Activated CD4-positive, alpha-beta T cell treated with anti-CD3 and anti-CD28 coated beads, Interleukin-2, amount 50 U/mL, for 1 hour (primary cell): ENCODE measurements at places on chromosomes 2 and 18.

- DNase-seq, result no peak
Measured at GRCh38 chr2:187419808-187420207, 28.2 kb downstream of the CALCRL start.

- no peak for DNase-seq
Measured at GRCh38 chr2:62270728-62271127, 74.8 kb downstream of the B3GNT2 start.

GRCh38 chr2:195364015-195364965 lies 292.7 kb upstream of the SLC39A10 start:
- no peak for DNase-seq

DNA sequence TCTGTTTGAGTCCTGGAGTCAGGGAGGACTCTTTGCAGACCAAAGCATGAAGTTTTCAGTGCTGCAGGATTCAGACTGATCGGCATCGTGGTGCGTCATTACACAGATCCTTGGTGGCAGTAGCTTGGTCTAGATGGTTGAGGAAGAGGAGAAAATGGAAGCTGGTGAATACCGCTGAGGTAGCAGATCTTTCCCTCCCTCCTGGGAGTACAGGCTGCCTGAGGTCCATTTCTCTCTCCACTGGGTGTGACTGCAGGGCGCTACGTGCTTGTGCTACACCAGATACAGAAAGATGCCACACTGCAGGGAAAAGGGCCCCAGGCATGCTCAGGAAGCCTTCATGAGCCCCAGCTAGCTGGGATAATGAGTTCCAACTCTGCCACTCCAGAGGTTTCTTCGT lies 3.3 kb upstream of the CNDP1 start:
- DNase-seq, result no peak

- DNase-seq, result no peak
Measured at GRCh38 chr2:208192611-208193236, 2.9 kb upstream of the C2orf80 start.

DNA sequence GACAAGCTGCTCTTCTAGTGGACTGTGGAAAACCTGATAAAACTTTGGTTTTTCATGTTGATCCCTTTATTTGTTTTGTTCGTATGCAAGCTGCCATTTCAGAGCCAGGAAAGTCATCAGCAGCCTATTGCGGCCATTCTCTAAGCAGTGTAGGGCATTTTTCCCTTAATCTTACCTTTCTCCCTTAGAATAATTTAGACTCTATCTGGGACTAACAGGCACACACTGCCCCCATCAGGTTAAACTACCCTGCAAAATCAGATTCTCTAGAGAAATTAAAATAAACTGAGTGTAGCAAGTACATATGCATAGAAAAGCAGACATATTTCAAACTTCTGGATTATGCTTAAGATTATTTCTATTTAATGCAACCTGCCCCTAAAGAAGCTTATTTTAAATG lies 347.5 kb downstream of the METTL4 start:
- no peak for DNase-seq

DNA sequence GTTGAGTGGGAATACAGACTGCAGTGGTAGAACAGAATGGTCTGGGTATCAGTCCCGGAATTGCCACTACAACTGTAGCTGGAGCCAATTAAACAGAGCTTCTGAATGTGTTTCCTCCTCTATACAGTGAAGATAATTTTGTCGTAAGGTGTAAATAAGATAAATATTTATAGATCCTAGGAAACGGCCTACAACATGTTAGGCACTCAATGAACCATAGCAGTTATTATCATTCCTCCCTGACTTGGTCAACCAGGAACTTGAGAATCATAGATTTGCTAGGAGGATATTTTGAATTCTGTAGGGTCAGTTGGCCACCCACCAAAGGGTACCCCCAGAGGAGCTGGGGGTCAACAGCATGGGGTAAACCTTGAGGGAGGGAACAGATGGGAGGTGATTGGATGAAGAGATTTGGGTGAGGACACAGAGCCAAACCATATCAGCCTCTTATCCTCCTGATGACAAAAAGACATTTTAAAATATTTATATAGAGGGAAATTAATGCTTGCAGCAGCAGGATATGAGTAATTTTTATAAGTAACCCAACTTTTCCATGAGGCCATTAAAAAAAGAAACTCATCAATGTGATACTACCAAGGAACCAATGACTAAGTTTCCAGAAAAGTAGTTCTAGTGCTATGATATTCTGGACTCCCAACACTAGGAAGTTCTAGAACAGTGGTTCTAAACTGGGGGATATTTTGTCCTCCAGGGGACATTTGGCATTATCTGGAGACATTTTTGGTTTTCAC lies 4.0 kb downstream of the DHRS9 start:
- DNase-seq, result no peak

DNA sequence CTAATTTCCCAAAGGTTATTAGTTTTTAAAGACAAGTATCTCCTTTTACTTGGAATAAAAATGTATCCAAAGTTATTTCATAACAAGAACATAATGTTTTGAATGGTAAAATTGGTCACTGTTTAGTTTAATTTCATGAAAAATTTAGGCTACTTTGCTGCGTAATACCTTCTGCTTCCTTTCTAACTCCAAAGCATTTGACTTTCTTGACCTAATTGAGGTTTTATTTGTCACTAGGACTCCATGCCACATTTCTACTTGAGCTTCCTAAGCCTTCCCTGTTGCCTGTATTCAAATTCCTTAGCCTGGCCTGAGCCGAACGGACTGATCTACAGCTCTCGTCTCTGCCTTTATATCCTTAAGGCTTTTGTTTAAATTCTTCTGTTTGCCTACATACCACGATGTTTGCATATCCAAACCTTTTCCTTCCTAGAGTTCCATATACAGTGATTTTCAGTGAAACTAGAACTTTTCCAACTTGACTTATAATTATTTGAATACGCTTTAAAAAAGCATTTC lies 25.1 kb downstream of the ARMC9 start:
- DNase-seq, result no peak

DNA sequence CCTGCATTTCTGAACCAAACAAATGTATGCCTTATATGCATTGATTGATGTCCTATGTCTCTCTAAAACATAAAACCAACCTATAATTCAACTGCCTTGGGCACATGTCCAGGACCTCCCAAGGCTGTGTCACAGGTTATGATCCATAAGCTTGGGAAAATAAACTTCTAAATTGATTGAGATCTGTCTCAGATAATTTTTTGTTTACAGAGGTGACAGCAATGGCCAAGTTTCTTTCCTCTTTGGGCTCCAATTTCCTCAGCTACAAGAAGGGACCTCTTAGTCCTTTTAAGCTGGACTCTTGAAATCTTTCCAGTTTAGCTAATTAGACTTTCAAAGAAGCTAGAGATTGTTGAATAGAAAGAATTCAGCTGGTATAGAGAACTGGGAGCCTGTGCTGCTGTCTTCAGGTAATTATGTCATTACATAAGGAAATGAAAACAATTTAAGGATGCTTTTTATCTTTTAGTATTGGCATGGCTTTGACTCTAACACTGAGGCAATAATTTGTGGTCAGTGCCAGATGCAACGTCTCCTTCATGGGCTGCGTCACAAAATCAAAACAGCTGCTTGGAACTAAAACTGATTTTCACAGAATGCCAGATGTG lies 412.1 kb upstream of the TRIB2 start:
- DNase-seq, result no peak

DNA sequence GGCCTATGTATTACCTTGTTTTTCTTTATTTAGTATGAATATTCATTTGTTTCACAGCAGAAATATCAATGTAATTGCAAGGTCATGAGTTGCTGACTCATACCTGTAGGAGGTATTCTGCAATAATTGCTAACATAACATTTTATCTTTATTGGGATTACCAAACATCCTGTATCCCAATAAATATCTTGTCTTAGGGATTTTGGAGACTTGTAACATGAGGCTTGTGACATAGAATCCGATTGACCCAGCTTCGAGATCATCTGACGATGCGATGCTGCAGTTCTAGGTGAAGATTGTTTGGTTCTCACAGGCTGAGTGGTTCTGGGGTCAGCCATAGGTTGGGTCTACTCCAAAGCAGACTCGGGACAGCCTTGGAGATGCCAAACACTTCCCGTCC lies 133.4 kb upstream of the RND3 start:
- no peak for DNase-seq

- no peak for DNase-seq
Measured at GRCh38 chr2:160993654-160994061, 166.6 kb upstream of the TANK start.

- no peak for DNase-seq
Measured at GRCh38 chr2:175234650-175235049, 53.1 kb upstream of the ATP5MC3 start.

DNA sequence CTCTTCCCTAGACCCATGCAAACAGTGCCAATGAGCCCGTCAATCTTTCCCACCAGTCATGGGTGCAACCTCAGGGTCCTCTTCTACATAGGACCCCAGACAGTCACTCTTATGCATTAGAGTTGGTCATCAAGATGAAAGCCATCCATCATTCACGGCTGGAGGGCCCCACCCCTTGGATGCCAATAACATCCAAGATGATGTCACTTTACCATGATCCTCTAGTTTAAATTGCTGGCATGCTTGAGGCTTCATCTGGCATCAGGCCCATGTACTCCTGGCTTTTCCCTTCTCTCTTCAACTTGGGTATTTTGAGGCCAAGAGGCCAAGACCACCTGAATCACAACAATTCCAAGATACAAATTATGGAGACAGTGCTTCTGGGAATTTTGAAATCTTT lies 91.1 kb upstream of the MAPK4 start:
- no peak for DNase-seq

DNA sequence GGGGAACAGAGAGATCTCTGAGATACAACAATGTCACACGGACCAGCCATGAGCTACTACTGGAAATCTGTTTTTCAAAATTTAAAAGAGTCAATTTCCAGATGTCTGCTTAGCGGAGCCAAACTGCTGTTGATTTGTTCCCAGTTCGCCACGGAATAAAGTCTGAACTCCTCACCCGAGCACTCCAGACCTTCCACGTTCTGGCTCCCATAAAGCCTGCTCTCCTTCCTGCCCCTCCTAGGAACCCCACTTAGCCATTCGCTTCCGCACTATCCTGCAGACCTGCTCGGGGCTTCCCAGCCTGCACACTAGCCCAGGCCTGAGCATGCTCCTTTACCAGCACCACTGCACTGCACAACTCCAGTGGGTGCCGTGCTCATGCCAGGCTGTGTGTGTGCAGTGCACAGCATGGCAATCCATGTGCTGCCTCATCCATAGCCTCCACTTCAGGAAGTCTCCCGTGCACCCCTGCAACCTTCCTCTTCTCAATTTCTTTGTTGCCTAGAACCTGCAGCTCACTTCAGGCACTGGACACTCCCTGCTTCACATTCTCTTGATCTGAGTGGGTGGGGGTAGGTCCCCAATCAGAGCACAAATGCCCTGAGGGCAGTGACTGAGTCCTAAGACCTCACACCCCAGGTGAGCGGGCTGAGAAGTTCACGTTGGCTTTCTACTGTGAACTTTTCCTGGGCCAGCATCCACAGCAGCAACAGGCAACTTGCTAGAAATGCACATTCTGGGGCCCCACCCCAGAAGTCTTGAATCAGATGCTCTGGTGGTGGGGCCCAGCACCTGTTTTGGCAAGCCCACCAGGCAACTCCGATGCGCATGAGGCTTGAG lies 53.7 kb downstream of the ZBTB7C start:
- DNase-seq, result no peak

DNA sequence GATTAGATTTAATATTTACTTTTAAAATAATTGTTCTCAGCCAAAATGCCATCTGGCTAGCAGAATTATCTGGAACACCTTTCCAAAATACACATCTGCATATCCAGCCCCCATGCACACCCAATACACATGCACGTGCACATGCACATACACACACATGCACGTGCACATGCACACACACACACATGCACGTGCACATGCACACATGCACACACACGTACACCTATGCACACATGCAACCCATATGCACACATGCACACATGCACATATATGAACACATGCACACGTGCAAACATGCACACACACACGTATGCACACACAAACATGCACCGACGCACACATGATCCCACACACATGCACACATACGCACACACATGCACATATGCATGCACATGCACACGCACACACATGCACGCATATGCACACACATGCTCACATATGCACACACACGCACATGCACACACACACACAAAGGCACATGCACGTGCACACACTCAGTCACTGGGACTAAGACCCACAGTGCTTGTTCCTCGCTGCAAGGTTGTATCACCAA lies 53.5 kb downstream of the COPS8 start:
- DNase-seq, result no peak

DNA sequence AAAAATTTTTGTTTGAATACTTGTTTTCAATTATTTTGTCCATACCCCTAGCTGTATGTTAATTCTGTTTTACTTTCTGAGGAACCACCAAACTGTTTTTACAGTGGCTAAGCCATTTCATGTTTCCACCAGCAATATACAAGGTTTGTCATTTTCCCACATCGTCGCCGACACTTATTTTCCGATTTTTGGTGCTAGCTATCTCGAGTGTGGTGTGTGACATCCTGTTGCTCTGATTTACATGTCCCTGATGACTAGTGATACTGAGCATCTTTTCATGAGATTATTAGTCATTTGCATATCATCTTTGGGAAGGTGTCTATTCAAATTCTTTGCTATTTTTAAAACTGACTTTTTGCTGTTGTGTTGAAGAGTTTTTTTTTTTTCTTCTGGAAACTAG lies 7.2 kb upstream of the GPC1 start:
- no peak for DNase-seq

DNA sequence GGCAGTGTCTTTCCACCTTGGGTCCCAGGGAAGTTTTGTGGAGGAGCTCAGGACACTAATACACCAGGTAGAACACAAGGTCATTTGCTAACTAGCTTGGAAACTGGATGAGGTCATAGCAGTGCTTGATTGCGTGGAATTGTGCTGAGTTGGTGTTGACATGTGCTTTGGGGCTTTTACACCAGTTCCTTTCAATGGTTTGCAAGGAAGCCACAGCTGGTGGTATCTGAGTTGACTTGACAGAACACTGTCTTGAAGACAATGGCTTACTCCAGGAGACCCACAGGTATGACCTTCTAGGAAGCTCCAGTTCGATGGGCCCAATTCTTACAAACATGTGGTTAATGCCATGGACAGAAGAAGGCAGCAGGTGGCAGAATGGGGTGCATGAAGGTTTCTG lies 5.9 kb downstream of the CTLA4 start:
- no peak for DNase-seq

DNA sequence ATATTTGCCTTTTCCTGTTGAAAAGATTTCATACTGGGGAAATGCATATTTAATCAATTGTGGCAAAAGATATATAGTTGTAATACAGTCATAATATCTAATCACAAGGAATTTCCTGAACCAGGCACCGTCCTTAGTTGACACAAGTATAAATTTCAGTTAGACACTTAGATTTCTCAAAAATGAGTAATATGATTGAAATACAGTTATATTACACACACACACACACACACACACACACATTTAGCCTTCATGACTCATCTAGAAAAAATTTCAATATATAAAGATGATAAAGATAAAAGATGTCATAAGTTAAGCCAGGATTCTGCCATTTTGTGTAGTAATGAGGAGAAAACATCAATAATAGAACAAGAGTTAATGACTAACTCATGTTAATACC lies 258.4 kb upstream of the ZNF804A start:
- DNase-seq, result no peak

- DNase-seq, result no peak
Measured at GRCh38 chr2:55871637-55872036, 51.9 kb downstream of the EFEMP1 start.
